ENCODE measurements at places on chromosomes 13 and 19. TPM values are rescaled to one million over a fixed set of nuclear protein-coding genes. Genes with fewer than 3 reads are reported as not detected.

The SWSAP1 gene
- 2.4 TPM for polyA plus RNA-seq

The DPF1 gene
- 0.24 TPM for polyA plus RNA-seq

The ADGRE1 gene
- 0.10 TPM for polyA plus RNA-seq

The IGFL3 gene
- polyA plus RNA-seq = not detected

The SBSN gene
- 0.15 TPM for polyA plus RNA-seq

The PHF11 gene
- polyA plus RNA-seq = 41.2 TPM

The ZNF256 gene
- 5.9 TPM for polyA plus RNA-seq

The IGFL4 gene
- not detected for polyA plus RNA-seq

GRCh38 chr19:58558066-58558622 is at the start of gene UBE2M:
TSS of gene UBE2M (minus strand) at chr19:58558611. CDS start at chr19:58558381, 230 bp downstream.
- no peak for DNase-seq

DNA sequence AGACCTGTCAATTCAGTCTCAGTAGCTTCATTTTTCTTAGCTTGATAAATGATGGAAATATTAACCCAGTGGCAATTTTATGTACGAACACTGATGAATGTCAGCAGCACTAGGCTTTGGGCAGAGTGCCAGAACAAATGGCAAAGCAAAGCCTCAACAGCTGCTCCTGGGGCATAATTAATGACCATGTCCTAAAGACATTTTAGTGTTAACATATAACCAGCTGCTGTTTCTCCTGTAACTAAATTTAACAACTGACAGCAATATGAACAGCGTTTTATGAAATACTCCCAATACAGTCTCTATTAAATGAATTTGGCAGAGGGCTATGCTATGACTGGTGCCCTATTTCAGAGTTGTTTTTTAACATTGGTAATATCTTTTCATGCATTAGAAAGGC is 47.1 kb downstream of the ZNF568 start:
- no peak for DNase-seq

DNA sequence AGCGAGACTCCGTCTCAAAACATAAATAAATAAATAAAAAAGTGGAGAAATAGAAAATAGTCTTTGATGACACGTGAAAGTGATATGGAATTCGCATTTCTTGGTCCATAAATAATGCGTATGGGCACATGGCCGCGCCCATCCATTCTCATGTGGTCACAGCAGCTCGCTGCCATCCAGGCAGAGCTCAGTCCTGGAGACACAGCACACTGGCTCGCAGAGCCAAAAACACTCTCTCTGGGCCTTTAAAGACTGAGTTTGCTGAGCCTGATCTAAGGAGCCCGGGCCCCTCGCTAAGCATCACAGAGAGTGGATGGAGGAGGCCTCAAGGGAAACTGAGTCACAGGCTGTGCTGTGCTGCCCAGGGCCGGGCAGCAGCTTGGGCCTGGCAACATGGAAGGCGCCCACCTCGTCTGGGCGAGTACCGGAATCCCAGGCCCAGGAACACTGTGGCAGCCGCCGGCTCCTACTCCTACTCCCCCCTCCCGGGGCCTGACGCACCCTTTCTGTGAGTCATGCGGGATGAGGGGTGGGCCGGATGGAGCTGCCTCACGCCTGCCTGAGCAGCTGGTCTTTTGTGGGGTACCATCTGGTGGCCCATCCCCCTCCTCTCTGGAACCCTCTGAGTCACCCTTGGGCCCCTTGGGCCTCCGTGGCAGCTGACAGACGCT is 28.9 kb upstream of the CACTIN start:
- no peak for DNase-seq

GRCh38 chr13:44309794-44310757 is 63.5 kb upstream of the SERP2 start:
- no peak for DNase-seq

- DNase-seq = no peak
Measured at GRCh38 chr19:15635016-15635805, 5.5 kb upstream of the CYP4F3 start.

- no peak for DNase-seq
Measured at GRCh38 chr19:30916238-30916637, 433.0 kb downstream of the TSHZ3 start.

DNA sequence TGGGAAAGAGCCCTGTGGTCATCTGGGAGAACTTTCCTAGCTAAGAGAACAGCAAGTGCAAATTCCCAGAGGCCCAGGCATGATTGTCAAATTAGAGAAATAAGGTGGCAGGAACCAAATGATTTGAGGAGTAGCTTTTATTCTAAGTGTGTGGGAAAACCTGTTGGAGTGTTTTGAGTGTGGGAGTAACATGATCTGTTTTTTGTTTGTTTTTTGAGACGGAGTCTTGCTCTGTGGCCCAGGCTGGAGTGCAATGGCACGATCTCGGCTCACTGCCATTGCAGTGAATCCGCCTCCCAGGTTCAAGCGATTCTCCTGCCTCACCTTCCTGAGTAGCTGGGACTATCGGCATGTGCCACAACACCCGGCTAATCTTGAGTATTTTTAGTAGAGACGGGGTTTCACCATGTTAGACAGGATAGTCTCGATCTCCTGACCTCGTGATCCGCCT is 2.4 kb downstream of the SAE1 start:
- DNase-seq = no peak

DNA sequence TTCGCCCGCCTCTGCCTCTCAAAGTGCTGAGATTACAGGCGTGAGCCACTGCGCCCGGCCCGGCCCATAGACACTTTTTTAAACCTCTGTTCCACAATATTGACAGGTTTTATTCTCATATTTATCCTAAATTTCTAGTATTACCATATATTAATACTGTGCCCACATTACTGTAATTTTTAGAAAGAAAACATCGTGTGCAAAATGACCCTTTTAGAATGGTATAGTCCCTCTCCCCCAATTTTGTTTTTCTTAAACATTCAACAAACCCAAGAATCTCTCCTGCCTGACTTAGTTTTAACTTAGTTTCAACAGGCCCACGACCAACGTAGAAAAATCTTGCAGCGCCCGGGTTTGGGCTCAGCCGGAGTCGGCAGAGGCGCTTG is 9.1 kb downstream of the CDX2 start:
- DNase-seq = no peak

- DNase-seq = no peak
Measured at GRCh38 chr19:16595097-16595496, 22.9 kb upstream of the SLC35E1 start.

- DNase-seq = no peak
Measured at GRCh38 chr13:43766725-43767124, 20.0 kb downstream of the ENOX1 start.

DNA sequence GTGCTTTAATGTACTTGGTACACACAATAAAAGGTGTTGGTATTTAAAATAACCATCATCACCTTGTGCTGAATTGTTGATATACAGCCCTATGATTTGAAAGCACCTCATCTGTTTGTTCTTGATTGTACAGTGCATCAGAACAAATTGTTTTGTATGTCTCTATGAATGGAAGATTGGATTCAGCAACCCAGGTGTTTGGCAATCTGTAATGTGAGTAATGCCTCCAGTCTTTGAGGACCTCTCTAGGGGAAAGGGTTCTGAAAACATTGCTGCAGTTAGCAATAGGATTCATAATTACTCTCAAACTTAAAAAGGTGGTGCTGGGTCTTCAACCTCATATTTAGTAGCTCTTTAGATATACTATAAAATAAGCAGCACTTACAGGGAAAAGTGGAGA is 341.8 kb downstream of the OXGR1 start:
- DNase-seq = no peak

GRCh38 chr19:18414504-18415177 is 4.6 kb upstream of the SSBP4 start:
- DNase-seq = no peak

GRCh38 chr13:60120617-60121336 is 43.0 kb downstream of the DIAPH3 start:
- no peak for DNase-seq

DNA sequence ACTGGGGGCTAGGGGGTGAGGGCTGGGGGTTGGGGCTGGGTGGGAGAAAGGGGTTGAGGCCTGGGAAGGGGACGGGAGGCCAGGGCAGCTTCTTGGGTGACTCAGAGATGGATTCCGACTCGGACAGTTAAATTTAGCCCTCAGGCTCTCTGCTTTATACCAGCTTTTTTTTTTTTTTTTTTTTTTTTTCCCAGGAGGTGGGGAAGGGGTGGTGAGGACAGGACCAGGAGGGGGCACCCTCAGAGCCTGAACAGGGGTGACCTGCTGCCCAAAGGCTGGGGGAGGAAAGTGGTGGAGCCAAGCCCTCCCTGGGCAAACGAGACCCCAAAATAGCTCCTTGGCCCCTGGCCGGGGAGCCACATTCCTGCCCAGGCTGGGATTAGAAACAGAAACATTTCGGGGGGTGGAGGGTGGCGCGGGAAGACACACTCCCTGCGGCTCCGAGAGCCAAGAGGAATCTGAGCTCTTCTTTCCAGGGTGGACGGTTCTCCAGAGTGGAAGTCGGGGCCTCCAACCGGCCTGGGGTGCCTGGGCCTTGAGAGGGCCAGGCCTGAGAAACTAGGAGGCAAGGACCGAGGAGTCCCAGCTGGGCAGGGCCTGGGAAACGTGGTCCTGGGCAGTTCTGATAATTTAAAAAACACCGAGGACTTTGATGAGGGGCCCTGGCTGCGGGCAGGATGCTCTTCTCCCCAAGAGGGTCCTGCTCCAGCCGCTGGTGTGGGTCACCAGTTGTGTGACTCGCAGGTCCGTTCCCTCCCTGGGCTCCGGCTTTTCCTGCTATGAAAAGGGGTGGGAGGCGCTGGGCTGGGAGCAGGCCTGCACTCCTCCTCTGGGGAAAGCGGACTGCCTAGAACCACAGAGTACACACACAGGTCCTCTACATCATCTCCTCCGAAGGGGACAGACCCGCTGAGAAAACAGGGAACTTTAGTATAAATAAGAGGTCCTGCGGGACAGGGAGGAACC is 813 bp upstream of the DMPK start:
- no peak for DNase-seq

DNA sequence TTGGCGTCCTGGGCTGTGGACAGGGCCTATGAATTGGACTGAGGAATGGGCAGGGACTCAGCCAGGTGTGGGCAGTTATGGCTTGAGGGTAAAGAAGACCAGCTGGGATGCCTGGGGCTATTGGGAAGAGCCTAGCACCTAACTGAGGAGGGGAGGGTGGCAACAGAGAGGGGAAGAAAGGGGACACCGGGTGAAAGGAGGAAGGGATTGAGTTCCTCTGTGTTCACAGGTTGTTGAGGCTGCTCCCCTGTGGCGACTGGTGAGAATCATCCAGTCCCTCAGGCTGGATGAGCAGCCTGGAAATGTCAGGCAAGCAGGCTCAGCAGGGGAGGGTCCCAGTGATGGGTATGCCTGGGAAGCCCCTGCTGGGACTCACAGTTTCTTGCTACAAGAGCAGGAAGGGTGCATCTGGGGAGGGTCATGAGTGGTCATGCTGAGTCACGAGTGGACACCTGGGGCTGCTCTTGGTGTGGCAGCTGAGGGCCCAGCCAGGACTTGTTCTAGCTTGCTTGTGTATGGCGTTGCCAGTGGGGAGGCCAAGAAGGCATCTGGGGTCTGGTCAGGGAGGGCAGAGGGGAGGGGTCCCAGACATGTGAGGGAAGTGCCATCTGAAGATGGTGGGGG is 1.4 kb downstream of the ZNF324 start:
- DNase-seq = no peak

DNA sequence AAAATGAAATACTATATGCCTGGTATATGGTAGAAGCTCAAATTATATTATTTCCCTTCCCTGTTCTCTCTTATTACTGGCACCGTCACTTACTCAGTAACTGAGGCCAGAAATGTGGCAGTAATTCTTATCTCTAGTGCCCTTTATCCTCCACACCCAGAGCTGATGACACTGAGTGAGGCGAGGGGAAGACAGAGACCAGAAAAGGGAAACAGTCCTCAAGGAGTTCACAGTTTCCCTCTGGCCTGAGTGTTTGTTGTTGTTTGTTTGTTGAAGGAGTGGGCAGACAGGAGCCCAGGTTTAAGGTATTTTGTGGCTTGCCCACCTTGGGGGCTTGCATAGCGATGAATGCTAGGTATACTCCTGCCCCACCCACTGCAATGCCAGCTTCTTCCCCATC is 101.5 kb upstream of the FNDC3A start:
- DNase-seq = no peak

GRCh38 chr19:11242864-11243797 is 3.7 kb downstream of the ANGPTL8 start:
- DNase-seq = no peak

GRCh38 chr13:99133230-99133629 is 67.4 kb upstream of the UBAC2 start:
- no peak for DNase-seq

- DNase-seq = no peak
Measured at GRCh38 chr13:95137096-95137495, 164.2 kb downstream of the ABCC4 start.

GRCh38 chr13:108680011-108680410 is 50.6 kb downstream of the MYO16 start:
- no peak for DNase-seq

DNA sequence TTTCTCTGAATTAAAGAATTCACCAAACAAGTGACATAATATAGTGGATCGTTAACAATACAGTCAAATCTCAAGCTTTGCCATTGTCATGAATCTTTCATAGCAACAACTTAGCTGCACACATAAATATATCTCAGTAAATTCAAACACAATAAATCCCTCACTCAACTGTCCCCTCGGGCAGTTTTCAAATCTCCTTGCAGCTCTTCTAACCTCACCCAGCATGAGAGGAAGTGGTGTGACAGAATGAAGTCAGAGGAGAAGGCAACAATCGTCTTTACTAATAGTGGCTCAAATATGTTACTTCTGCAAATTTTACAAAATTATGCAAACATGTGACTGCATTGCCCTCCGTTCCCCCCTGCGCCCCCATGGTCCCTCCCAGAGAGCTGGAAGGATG is 148.2 kb downstream of the RAP2A start:
- no peak for DNase-seq

DNA sequence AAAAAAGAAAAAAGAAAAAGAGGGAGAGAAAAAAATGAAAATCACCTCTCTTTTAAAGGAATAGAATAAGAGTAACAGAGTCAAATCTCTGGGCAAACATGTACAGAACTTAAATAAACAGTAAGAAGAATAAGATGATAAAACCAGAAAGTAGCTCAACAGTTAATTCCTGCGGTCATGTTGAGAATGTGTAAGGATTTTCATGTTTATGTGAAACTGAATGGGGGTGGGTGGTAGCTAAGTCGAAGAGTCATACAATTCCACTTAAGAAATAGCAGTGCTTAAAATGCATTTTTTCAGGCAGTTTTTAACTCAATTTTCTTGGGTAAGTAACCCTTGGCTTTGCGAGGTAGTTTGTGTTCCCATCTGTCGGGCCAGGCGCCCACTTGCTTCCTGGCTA is 60.9 kb downstream of the PEX11G start:
- DNase-seq = no peak

GRCh38 chr13:29782798-29783197 is 67.6 kb downstream of the UBL3 start:
- DNase-seq = no peak

DNA sequence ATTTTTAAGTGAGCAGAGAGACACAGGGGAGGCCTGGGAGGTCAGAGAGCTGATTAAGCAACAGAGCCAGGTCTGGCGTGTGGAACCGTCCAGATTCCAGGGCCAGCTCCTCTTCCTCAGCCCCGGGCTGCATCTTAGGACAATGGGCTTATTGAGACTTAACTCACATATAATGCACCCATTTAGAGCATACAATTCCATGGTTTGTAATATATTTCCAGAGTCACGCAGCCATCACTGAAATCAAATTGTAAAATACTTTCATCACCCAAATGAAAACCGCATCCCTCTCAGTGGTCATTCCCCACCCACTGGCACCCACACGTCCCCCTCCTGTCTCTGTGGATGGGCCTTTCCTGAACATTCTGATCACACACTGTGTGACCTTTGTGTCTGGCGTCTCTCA is 2.1 kb upstream of the HMG20B start:
- DNase-seq = no peak

Data from urinary bladder (tissue), 4 donors.